ENCODE measurements at places on chromosomes 12 and 14.
A peak's percentile ranks its signal among the peaks of the same experiment; 100 is the strongest.

DNA sequence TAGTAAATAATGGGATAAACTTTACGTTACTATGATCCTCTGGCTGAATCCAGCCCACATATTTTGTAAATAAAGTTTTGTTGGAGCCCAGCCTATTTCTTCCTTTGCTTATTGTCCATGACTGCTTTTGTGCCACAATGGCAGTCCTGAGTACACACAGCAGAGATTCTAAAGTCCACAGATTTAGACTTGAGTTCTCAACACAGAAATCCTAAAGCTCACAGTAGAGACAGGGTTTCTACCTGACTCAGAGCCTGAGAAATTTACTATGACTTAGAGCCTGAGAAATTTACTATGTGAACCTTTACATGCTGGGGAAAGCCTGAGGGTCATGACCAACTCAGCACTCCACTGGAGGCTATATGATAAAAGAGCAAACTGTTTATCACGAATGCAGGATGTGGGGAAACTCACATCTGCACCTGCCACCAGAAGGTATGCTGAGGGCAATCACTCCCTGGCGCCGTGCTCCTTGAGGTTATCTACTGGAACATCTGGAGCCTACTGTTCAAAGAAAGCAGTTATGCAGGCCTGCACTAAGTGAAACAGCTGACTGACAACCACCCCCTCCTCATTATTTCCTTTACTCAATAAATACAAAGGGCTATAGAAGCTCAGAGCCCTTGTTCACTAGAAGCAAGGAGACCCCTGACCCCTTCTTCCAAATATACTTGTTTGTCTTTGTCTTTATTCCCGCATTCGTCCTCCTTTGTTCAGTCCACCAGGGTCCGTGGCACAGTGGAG, 52.6 kb upstream of the BICD1 start:
- no peak for DNase-seq

DNA sequence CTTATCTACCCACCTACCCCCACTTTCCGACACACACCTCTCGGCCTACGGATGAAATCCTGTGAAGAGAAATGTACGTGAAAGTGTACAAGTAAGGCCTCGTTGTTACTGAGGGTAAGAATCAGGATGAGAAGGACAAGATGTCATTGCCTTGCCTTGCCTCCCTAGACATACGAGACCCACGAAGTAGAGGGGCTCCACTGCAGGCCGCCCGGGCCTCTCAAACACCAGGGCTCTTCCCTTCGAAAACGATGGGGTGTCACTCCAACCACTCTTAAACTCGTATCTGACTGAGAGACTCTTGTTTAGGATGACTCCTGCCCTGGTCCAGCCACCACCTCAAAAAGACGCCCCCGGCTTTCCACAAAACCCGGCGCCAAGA, 498 bp downstream of the RACGAP1 start:
- no peak for DNase-seq

GRCh38 chr14:36035675-36036074, 140.8 kb downstream of the PTCSC3 start:
- no peak for DNase-seq

- no peak for DNase-seq
These were observed 3.3 kb upstream of the C12orf71 start for GRCh38 chr12:27085654-27086053.

- DNase-seq: no peak
These were observed 47.4 kb downstream of the STX2 start for GRCh38 chr12:130791629-130792028.

DNA sequence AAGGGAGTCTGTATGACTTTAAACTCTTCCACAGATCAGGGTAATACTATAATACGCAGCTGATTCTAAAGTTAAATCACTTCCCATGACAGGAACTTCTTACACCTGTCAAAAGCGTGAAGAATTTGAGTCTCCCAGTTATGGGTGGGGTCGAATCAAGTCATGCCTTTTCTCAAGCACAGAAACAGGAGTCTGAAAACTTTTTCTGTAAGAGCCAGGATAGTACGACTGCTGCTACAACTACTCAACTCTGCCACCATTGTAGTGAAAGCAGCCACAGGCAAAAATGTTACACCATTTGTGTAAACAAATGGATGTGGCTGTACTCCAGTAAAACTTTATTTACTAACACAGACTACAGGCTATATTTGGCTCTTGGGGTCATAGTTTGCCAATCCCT, 90.3 kb downstream of the DUSP6 start:
- no peak for DNase-seq

DNA sequence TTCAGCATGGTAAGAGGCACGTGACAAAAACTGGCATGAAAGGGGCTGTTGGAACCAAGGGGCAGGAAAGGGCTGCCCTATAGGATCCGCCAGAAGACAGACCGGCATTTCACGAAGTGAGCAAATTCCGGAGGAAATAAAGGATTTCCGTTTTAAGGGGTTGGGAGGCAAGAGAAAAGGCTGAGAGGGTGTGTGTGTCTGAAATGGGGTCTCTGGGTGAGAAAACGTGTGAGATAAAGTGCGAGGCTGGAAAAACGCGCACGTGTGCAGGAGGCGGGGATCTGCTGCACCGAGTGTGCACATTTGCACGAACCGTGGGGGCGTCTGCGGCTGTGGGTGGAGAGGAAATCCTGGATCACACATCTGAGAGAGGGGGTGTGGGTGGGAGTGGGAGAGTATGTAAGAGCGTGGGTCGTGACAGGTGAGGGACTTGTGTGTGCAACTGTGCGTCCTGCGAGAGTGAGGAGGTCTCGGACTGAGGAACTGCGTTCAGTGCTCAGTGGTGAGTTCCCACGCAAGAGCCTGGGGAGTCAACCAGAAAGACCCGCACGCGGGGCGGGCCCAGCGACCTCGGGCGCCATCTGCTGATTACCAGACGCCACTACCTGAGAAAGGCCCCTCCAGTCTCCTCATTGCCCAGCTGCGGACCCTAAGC, 37.0 kb upstream of the P2RX7 start:
- DNase-seq: peak; percentile 45

DNA sequence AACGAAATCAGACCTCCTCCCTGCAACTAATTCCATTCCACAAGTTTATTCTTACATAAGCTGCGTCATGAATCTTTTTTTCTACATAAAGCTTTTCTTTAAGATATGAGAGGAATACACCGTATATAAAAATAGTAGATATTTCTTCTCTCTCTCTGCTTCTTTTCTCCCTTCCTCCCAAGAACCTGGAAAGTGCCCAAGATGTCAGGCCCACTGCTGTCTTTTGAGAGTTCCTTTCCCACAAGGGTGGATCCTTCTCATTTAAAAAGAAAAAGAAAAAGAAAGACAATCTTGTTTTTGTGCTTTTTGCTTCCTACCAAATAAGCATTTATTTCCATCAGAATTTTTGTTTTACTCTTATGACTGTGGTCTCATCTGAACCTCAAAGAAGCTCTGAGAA, 11.0 kb downstream of the TESPA1 start:
- no peak for DNase-seq

- no peak for DNase-seq
These were observed 34.1 kb downstream of the HEATR5A start for GRCh38 chr14:31386271-31386670.
